ENCODE measurements at places on chromosomes 7 and 10.

GRCh38 chr10:107022600-107023354, 141.7 kb downstream of the SORCS1 start:
- no peak for DNase-seq

GRCh38 chr10:3528271-3528670, 256.7 kb downstream of the KLF6 start:
- DNase-seq: no peak

DNA sequence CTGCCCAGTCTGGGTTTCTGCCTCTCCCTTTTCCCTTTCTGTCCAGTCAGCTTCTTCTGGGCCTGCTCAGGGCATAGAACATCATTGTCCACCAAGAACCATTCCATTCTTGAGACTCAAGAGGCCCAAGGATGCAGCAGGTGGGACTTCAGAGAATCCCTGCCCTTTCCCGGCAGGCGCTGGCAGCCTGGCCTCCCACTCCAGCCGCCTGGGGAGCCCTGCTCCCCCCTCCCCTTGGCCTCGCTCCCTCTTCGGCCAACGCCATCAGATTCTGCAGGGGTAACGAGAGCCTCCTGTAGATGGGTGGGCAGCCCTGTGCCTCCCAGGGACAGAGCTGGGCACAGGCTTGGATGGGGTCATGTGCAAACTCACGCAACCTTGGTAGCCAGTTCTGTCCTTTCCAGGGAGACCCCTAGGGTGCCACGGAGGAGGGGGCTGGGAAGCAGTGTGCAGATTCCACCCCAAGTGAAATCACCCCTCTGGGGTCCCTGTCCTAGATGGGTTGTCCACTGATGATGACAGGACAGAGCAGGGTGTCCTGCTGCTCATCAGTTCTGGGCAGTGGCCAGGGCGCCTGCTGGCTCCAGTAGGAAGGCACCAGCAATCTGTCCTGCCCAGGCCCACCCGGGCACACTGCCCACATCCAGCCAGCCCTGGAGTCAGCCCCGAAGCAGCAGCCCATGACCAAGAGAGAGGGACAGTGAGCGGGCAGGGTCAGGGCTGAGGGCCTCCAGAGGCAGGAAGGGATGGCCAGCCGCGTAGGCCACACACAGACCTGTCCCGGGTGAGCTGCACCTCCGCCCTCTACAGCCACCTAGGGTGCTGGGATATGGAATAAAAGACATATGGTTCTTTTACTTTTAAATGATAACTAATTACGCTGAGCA, 47.7 kb downstream of the RASGEF1A start:
- DNase-seq: no peak

DNA sequence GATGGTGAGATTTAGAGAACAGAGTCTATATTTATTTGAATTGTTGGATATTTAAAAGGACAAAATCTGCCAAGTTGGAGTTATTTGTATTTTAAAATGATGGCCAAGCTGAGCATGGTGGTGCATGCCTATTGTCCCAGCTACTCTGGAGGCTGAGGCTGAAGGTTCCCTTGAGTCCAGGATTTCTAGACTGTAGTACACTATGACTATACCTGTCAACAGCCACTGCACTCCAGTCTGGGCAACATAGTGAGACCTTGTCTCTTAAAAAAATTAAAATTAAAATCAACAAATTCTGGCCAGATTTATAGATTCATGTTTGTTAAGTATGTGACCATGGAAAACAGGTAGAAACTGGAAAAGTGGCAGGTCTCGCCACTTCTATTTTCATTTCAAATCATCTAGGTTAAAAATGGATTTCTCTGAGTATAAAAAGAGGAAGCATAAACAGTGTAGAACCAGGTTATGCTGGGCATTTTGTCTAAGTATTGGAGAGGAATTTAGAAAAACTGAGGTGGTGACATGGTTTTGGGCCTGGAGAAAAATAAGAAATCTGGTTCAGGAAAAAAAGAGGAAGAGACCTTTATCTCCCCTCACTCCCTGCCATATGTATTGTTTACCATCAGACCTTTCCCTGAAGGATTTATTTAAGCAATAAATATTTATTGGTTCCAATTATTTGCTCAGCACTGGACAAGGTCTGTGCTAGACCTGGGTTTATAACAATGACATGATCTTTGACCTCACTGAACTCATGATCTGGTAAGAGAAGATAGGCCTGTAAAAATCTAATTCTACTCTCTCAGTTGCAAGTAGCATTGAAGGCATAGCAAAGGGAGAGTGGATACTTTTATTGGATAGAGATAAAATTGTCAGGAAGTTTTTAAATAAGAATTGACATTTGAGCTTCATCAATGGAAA, 134.2 kb downstream of the TSPAN12 start:
- DNase-seq: no peak

GRCh38 chr7:115613836-115614235, 416.7 kb downstream of the TFEC start:
- no peak for DNase-seq

DNA sequence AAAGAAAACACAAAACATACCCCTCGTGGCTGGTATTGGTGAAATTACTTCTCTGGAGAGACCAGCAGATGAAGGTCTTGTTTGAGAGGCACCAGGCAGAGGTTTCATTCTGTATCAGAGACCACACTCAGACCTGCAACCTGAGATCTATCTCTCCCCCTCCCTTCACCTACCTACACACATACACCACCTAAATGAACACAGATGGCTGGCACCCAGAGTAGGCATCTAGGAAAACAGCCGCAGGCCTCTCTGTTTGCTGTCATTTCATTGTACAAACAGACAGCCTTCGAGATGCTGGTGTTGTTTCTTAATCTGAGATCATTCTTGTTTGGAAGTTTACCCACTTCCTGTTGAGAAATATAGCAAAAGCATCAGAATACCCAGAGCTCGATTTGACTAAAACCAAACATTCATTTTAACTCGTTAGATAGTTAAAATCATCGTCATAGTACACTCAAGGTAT, 173.9 kb upstream of the SLC25A13 start:
- no peak for DNase-seq

GRCh38 chr7:71372991-71373390, 241.0 kb downstream of the GALNT17 start:
- DNase-seq: no peak

DNA sequence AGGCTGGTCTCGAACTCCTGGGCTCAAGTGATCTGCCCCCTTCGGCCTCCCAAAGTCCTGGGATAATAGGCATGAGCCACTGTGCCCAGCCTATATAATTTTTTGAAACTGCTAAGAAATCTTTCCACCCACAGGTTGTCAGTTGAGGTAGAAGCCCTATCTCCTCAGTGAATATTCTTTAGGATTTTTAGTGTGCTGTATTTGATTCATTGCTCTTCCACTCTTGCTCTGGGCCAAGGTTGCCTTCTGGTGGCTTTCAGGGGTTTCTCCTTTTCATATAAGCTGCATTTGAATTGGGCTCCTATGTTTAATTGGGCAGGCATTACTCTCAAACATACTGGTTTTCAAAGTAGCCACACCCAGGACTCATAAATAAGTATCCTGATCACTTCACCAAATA, 931.2 kb downstream of the GATA3 start:
- no peak for DNase-seq
